ENCODE measurements at places on chromosomes 7 and 10.

GRCh38 chr7:81684514-81685269 is 85.2 kb downstream of the HGF start:
- peak; percentile 17 for DNase-seq

- no peak for DNase-seq
Observed at GRCh38 chr7:118075936-118076335, 108.0 kb upstream of the LSM8 start.

- DNase-seq: no peak
Observed at GRCh38 chr10:63994371-63994770, 473.2 kb downstream of the REEP3 start.

DNA sequence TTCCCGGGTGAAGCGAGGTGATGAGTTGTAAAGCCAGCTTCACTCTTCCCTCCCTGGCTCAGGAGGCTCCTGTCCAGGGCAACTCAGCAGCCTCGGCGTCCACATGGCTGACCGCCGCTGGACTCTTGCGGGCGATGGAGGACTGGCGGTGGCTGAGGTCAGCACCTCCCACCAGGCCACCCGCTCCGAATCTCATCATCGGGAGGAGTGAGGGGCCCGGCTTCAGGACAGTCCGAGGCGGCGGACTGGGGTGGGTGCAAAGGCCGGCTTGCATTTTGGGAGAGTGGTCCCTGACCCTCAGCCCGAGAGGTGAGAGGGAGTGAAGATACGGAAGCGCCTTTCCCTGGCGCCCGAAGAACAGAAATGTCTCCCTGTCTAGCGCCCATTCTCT is 759 bp downstream of the DNAJB12 start:
- peak; percentile 23 for DNase-seq

GRCh38 chr10:78981257-78981969 is 87.4 kb upstream of the ZMIZ1 start:
- DNase-seq: no peak

GRCh38 chr10:81848514-81848913 is 26.5 kb upstream of the NRG3 start:
- DNase-seq: no peak

- no peak for DNase-seq
Observed at GRCh38 chr7:3957472-3958108, 656.5 kb downstream of the SDK1 start.

DNA sequence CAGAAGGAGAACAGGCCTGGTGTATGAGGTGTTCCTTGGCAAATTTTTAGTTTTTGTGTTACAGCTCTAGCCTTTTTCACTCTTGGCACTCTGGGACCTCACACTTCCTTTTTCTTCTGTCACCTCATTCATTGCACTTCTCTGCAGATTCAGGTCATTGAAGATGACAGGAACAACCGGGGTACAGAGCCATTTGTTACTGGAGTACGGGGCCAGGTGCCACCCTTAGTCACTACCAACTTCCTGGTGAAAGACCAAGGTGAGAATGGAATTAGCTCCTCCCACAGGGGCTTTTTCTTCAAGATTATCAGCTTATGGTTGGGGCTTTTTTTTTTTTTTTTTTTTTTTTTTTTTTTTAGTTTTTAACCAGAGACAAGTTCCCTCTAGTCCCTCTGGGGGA is 18.5 kb upstream of the CHCHD1 start:
- no peak for DNase-seq

- no peak for DNase-seq
Observed at GRCh38 chr10:117861329-117861728, 185.4 kb downstream of the RAB11FIP2 start.

DNA sequence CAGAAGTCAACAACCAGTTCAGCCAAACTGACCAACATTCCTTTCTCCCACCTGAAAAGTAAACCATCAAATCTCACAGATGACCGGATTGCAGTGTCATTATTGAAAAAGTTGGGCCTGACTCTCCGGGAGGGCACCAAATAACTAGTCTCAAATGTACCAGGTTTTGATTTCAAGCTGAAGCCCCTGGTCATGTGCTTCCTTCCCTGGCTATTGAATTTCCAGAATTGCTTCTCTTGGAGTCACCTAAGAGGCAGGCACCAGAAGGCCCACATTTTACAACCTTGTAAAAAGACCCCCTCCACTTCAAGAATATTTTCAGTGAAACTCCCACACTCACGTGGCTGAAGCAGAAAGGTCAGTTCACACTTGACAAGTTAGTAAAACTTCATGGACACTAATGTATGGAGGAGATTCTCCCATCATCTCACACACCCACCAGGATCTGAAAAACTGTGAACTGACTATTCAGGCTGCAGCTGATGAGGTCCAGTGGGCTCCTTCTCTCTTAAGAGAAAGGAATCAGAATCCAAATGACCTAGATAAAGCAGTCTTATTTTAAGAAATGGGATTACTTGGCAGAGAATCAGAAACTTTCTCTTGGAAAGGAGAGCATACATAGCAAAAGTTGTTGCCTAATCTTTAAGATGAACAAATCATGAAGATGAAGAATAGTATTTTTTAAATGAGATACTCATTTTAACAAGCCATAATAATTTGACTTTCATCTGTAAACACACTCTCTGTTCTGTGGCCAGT is 53.6 kb downstream of the DLD start:
- no peak for DNase-seq

DNA sequence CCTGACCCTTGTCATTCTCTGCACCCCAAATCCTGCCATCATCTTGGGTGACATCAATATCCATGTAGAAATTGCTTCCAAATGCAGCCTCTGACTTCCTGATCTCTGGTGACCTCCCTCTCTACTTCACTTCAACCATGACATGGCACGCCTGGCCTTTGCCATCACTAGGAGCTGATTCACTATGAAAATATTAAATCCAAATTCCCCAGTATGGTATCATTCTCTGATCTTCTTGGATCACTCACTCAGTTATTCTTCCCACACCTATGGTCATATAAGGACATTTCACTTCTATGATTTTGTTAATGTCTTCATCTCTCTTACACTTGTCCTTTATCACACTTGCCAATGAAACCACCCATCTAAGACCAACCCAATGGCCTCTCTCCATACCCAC is 73.7 kb upstream of the ODAD2 start:
- no peak for DNase-seq

GRCh38 chr10:109277456-109277855 is 645.9 kb downstream of the XPNPEP1 start:
- DNase-seq: no peak

DNA sequence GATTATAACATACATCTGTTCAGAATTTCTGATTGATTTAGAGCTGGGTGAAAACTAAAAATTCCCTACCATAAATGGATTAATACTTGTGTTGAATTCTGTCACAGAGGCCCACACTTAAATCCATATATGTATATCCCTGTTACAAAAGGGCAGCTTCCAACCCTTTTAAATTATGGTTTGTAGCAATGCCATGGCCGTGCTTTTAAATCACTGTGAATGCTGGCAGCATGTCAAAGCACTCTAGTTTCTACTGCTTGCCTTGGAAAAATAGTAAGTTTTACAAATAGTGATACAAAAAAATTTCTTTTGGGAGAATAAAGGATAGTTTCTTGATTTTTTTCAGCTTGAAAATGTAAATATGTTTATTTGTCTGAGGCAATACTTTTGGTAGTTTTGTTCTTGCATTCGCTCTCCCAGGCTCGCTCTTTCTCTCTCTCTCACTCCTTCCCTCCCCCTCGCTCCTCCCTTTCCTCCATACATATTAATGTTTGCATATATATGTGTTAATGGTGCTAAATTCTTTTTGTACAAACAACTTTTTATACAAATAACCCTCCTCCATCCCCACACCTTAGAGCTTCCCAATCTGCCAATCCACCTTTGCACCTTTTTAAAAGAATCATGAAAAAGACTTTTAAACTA is 29.8 kb downstream of the TES start:
- DNase-seq: no peak

- DNase-seq: no peak
Observed at GRCh38 chr7:39621261-39621660, 2.1 kb upstream of the RALA start.

GRCh38 chr10:131899695-131900349 is 986 bp upstream of the PPP2R2D start:
- DNase-seq: peak; percentile 53

DNA sequence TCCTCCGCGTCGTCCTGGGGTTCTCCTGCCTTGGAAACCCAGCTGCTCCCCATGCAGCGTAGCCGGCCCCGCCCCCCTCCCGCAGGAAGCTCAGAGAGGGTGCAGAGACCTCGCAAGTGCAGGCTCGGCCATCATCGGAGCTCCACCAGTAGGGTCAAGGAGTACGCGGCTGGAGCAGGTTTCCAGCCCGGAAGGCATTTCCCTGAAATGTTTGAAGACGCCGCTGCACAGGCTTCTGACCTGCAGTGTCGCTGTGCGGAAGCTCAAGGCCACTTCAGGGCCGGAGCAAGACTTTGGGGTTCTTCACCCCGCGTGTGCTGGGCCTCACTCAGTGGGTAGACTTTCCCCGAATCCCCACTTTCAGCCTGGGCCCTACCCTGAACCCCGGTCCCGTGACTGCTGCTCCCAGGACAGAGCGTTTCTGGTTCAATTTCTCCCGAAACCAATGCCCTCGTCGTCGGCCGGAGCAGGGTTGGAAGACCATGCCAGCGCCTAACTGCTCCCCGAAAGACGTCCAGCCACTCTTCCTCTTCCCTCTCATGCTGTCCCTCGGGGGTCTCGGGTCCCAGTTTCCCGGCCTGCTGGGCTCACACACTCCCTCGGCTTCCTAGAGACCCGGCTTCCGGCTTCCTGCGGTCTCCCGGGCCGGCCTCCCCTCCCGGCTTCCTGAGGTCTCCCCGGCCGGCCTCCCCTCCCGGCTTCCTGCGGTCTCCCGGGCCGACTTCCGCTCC is 52.1 kb downstream of the INSIG1 start:
- DNase-seq: peak; percentile 56

GRCh38 chr7:32206987-32207386 is 136.8 kb upstream of the PDE1C start:
- peak; percentile 62 for DNase-seq
